ENCODE measurements at places on chromosomes 7 and 10.
A peak's percentile ranks its signal among the peaks of the same experiment; 100 is the strongest.

DNA sequence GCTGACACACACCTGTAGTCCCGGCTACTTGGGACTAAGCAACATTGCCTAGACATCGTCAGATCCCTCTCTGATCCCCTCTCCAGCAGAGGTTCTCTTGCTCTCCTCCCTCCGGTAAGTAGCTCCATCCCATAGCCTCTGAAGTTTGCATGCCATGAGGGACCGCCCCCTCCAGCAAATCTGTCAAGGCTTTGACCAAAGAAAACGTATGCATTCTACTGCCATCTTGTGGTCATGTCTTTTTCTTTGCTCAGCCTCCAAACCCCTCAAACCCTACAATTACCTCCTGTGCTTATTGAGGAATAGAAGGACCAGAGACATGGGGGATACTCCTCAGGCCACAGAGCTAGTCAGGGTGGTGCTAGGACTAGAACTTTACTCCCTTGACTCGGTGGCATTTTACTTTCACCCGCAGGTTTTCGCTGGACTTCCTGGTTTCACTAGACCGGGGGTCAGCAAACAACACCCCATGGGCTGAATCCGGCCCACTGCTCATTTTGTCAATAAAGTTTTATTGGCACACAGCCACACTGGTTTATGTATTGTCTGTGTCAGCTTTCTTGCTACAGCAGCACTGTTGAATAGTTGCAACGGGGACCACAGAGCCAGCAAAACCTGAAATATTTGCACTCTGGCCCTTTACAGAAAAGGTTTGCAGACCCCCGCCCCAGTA is 202.6 kb upstream of the FOXK1 start:
- DNase-seq = no peak

DNA sequence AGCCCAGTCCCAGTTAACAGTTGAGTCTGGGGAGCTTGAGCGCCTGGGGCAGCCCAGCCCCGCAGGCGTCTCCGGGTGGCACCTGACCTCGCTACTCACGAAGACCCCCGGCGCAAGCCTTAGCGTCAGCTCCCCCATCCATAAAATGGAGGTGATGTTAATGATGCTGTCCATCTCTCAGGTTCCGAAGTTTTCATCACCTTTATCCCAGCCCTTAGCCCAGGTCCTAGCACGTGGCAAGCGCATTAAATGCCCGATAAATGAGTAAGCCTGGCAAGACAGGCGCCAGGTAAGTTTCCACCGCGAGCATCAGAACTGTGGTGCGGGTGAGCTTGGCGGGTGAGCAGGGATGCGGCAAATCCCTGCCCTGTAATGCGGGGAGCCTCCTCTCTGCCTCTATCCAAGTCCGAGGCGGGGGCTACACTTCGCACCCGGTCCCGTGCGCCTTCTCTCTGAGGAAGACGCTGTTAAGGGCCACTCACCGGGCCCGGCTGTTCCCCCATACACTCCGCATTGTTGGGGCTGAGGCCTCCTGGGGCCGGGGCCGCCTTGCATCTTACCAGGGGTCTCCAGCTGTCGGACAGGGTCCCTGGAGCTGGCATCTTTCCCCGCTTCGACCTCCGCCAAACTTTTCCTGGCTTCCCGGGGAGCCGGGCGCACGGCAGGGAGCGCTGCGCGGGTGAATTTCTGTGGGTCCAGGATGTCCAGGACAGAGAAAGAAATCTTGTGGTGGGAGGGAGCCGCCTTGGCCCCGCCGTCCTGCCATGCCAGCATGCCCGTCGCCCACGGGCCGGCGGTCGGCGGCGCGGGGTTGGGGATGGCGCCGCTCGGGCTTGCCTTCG is 444 bp downstream of the NKX1-2 start:
- DNase-seq = no peak

- DNase-seq = no peak
Observed at GRCh38 chr7:131109011-131109758, 218.5 kb upstream of the MKLN1 start.

DNA sequence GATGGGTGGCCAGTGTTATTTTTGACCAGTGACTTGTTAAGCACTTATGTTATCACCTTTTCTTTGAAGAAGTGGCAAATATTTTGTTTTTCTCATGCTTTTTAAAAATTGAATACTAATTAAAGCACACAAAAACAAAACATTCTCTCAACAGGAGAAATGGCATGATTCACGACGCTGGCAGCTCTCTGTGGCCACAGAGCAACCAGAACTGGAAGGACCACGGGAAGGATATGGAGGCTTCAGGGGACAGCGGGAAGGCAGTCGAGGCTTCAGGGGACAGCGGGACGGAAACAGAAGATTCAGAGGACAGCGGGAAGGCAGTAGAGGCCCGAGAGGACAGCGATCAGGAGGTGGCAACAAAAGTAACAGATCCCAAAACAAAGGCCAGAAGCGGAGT is 6.2 kb upstream of the KIFBP start:
- no peak for DNase-seq

DNA sequence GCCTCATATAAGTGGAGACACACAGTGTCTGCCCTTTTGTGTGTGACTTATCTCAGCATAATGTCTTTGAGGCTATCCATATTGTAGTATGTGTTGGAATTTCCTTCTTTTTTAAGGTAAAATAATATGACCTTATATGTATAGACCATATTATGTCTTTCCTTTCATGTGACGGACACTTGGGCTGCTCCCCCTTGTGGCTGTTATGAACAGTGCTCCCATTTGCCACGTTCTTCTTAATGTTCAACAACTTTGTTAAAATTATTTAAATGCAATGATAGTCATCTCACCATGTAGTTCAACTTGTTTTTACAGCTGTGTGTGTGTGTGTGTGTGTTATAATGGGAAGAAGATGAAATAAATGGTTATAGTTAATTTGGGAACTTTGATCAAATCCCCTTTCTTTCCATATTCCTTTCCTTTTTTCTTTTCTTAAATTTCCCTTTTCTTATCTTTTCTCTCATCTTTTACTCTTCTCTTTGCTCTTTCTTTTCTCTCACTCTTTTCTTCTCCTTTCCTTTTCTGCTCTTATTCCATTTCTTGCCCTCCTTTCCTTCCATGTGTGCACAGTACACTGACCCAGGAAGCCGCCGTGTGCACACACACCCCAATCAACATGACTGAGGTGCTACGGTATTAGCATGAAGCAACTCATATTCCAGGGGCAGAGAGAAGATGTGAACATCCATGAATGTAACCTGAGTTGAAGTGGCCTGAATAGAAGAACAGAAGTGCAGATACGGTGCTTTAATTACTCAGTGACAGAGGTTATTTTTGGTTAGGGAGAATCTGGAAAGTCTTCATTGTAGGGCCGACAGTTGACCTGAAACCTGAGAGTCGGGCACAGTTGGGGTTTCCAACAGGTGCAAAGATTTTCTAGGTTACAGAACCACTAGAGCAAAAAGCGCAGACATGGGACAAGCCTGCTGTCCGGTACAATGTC is 596.6 kb downstream of the SDK1 start:
- no peak for DNase-seq

DNA sequence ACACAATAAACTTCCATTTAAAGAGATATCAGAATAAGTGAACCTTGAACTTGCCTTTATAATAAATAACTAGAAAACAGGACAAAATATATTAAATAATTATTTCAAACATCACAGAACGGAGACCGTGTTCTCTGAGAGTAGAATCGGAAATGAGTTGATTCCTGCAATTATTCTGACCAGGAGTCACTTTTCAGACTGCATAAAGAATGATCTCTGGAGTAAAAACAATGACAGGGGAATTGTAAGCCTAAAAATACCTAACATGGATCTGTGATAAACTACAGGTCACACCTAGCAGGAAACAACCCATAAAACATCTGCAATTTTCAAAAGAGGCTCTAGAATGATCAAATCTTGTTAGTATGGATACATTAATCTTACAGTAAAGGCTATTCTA is 577.5 kb upstream of the SORCS1 start:
- no peak for DNase-seq

DNA sequence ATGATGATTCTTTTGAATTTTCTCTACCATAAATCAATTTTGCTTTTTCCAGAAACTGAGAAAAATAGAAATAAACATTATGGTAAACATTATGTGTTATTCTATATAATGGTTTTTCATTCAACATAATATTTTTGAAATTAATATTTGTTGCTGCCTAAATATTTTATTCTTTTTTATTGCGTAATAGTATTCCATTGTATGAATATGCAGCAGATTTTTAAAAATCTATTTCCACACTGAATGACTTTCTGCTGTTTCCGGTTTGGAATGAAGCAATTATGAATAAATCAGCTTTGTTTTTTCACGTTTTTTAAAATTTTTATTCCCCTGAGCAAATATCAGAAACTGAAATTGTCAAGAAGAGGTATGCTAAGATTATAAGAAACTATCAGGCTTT is 335.2 kb upstream of the KCND2 start:
- no peak for DNase-seq

DNA sequence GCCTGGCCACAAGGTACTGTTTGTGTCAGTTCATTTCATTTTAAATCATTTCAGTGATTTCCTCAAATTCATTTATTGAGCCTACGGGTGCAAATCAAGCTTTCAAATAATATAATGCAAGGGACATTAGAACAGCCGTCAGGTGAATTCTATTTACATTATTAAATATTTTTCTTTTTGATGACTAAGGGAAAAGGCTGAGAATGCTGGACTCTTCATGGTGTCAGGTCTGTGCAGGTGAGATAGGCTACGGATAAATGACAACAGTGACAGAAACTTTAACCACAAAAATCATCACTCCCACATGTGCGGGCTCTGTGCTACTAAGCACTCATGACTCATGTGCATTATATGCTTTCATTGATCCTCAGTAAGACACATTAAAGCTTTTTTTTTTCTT is 149.2 kb upstream of the ZNF716 start:
- DNase-seq = no peak

GRCh38 chr7:98815313-98815712 is 54.5 kb downstream of the TMEM130 start:
- no peak for DNase-seq

GRCh38 chr7:118944271-118944670 is 719.8 kb downstream of the ANKRD7 start:
- no peak for DNase-seq

DNA sequence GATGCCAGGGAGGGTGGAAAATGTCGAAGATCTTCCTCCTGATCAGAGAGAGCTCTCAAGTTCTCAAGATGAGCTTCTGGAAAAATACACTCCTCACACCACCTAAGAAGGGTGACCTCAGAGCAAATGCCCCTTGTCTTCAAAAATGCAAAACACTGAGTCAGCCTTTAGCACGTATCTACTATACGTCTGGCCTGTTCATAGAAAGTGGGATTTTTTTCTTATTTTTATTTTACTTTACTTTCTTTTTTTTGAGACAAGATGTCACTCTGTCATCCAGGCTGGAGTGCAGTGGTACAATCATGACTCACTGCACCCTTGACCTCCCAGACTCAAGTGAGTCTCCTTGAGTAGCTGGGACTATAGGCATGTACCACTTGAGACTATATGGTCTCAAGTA is 57.1 kb downstream of the AFAP1L2 start:
- no peak for DNase-seq

- DNase-seq = no peak
Observed at GRCh38 chr7:151827620-151828019, 49.3 kb downstream of the PRKAG2 start.

GRCh38 chr10:98485959-98486358 is 39.2 kb upstream of the HPS1 start:
- no peak for DNase-seq

GRCh38 chr7:30459591-30460245 is 18.9 kb downstream of the NOD1 start:
- peak; percentile 92 for DNase-seq

DNA sequence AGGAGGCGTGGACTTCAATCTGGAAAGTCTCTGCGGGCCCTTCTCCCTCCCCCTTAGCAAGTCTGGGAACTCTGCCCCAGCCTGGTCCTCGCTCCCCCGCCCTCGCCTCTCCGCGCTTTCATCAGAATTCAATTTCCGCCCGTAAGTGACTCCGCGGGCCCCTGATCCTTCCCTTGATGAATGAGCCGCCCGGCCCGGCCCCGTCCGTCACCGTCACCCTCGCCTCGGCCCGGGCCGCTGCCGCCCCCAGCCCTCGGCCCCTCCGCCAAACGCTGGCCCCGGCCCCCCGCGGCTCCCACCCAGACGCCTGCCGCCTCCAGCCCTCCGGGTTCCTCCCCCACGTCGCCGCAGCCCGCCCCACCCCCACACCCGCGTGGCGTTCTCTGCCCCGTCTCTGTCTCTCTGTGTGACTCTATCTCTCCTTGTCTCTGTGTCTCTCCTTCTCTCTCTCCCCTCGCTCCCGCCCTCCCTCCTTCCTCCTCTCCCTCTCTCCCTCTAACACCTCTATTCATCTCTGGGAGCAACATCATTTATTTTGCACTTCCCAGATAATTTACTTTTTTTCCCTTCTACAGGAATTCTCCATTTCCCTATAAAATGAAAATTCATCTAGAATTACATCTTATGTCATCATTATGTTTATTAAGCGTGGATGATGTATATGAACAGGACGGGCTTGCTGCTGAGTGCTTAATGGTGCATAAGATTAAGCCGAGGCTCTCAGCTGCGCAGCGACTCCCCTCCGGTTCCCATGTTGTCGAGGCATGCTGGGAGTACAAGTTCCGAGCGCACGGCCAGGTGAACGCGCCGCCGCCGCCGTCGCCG is 91.2 kb upstream of the PAX2 start:
- no peak for DNase-seq

DNA sequence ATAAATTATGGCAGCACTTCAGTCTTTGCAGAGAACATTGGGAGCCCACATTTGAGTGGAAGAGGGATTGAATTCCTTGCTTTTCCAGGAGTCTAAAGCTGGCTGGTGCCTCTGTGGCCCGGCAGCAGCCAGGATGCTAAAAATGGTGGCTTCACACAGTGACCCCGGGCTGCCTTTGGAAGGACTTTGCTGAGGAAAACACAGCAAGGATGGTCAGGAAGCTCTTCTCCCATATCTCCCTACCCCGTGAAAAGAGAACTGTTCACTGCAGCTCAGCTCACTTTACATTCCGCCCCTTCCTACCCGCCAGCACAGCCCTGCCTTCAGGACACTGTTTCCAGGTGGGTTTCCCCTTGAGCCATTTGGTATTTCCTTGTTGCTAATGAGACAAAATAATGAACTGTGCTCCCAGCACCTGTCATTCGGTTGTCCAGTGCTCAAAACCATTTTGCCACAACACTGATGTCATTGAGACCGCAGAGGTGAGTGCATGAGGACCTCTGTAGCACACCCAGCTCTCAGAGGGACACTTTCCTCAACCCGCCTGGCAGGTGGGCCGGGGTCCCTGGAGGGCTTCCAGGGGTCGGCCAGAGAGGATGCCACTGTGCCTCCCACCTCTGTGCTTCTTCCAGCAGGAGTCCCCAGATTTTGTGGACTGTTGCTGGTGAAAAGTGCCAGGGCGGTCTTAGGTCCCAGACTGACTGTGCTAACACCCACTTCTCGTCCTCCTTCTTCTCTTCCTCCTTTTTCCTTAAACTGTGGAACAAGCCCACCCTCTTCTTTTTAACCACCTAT is 255.7 kb upstream of the PPP2R2D start:
- DNase-seq = no peak

- no peak for DNase-seq
Observed at GRCh38 chr7:83429493-83429892, 219.4 kb downstream of the SEMA3E start.

DNA sequence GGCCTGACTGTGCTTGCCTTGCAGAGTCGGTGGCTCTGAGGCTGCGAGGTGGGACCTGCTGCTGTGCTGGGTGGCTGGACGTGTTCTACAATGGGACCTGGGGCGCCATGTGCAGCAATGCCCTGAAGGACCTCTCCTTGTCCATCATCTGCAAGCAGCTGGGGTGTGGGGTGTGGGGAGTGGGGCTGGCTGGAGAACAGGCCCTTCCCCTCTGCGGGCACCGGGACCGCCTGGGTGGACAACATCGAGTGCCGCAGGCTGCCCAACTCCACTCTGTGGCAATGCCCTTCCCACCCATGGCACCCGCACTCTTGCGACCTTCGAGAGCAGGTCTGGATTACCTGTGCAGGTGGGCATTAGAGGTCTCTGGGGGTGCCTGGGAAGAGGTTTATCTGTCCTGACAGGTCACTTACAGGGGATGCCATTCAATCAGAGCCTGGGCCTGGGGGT is 10.9 kb downstream of the SCART1 start:
- DNase-seq = no peak
